ENCODE measurements at places on chromosomes 4 and X.

GRCh38 chr4:114728426-114728825 lies 129.8 kb downstream of the UGT8 start:
- DNase-seq = no peak

DNA sequence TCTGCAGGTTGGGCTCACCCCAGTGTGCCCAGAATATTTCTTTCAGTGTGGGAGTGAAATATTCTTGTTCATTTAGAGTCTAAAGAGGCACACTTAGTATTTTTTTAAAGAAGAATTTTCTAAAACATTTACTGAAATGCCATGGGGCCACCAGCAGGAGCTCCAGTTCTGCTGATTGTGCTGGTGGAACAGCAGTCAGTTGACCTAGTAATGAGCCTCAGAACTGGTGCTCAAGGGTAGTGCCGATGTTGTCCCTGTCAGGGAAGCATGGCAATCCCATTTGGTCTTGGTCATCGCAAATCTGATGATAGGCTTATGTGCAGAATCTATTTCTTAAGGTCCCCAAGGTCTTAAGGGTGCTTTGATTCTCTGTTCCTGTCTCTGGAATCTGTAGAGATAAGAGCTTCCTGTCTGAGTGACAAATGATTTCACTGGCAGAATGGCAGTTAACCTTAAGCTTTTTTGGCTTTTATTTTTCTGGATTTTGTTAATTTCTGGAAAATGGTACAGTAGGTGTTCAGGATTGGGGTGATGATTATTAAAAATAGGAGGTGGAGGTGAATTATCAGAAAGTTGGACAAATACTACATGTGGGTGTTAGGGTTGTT lies 31.3 kb downstream of the JADE1 start:
- no peak for DNase-seq

- DNase-seq = no peak
Measured at GRCh38 chr4:1964971-1965370, 43.8 kb downstream of the NELFA start.

- no peak for DNase-seq
Measured at GRCh38 chr4:101262683-101263082, 84.6 kb downstream of the PPP3CA start.

- DNase-seq = peak; percentile 11
Measured at GRCh38 chrX:85611926-85612325, 232.5 kb upstream of the POF1B start.

GRCh38 chr4:125097729-125098128 lies 217.0 kb upstream of the FAT4 start:
- DNase-seq = no peak

DNA sequence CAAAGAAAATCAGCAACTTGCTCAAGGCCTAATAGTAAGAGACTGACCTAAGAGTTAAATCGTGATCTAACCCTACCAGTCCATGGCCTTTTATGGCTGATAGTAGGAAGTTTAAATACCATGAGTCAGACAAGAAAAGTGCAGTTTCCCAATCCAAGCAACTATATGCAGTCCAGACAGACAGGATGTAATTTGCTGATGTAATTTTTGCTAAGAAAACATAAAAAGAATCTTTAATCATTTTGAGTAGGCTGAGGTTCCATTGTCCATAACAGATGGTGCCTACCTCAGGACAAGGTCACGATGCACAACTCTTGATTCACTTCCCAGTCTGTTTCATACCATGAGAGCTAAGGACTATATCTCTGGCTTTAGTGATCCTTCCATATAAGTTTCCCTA lies 317.5 kb upstream of the GRIA3 start:
- no peak for DNase-seq

Data from common myeloid progenitor, CD34-positive (primary cell).